ENCODE measurements at places on chromosomes 6 and 20.

DNA sequence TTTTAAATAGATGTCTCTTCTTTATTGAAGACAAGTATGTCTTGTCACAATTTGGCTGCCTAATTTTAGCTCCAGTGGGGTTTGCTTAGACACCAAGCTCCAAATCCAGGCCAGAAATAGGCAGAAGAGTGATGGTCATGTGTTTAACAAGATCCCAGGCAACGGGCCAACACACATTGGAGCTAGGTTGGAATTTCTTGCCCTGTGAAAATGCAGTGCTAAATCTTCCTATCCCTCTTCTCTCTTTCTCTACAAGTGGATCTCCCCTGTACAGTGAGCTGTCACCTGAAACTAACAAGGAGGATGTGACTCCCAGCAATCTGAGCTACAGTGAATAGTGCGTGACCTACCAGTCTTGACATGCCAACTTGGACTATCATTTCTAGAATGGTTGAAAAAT, 65.3 kb upstream of the VGLL2 start:
- no peak for DNase-seq

GRCh38 chr6:1622220-1622850, 12.6 kb downstream of the FOXC1 start:
- no peak for DNase-seq

GRCh38 chr6:27370391-27370790, 18.2 kb upstream of the ZNF391 start:
- DNase-seq = no peak

GRCh38 chr6:163313566-163313965, 101.0 kb upstream of the QKI start:
- DNase-seq = no peak

GRCh38 chr6:169780571-169781091, 29.2 kb downstream of the ERMARD start:
- no peak for DNase-seq

DNA sequence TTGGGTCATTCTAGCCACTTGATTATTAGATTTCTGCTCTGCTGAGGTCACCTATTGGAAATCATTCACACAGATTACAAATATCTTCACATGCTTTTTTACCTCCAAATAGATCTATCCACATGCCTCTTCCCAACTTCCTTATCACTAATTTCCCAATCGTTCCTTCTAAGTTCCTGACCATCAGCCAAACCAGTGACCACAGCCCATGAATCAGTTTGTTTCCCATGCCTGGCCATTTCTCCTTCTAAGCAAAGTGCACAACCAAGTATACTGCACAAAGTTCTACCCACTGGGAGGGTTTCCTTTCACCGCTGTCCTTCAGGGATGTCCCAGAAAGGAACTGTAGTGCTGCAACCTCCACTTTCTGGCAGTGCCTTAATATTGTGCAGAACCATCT, 140.5 kb upstream of the SYNDIG1 start:
- DNase-seq = peak; percentile 13
